Endothelial cell (in vitro differentiated cells): ENCODE measurements at places on chromosomes 7 and 10. TPM values are rescaled to one million over a fixed set of nuclear protein-coding genes. Genes with fewer than 3 reads are reported as not detected.

DNA sequence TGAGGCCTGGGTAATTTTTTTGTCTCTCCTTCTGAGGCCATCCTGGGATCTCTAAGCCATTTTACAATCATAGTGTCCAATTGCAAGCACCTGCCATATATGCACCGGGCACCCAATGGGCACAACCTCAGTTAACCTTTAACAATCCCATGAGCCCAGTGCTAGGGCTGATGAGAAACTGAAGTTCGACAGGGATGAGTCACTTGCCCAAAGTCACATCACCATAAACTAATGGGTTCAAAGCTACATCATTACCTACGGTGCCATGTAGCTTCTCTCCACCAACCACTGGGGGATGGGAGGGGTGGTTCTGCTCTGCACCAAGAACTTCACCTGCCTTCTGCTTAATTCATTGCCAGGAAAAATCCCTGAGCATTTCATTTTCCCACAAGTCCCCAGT is 95.8 kb upstream of the ZNF716 start:
- H3K36me3 ChIP-seq: peaks cover 13% of the 10 kb centered on the region
- peaks cover 11% of the 10 kb centered on the region for H3K27me3 ChIP-seq
- no peak overlapping the region for H3K4me3 ChIP-seq
- no peaks in the 10 kb centered on the region for H3K4me1 ChIP-seq
- H3K27ac ChIP-seq: no peak overlapping the region

DNA sequence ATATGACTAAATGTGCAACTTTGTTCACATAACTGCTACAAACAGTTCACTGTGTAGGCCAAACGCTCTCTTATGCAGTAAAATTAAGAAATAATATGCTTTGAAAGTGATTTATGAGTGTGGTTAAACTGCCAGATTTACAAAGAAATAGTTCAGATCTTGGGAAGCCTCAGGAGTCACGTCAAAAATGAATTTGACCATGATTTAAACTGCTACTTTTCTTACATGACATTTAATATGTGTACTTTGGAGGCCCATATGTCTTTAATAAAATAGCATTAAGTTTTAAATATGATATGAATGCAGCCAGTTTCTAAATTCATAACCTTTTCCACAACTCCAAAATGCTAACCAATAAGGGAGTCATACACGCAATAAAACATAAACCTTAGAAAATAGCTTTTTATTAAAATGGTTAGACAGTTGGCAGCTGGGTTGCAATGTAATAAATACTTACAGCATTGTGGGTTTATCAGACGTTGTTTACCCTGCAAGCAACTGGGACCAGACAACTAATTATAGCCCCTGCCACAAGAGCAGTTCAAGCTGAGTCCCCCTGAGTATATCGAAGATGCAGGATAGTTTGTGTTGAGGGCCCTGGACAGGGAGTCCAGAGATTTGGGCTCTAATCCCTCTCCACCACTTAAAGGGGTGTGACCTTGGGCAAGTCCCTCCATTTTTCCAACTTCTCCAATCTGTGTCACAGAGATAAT is 640.4 kb downstream of the LRMDA start:
- H3K4me1 ChIP-seq: no peaks in the 10 kb centered on the region
- peaks cover 18% of the 10 kb centered on the region for H3K36me3 ChIP-seq
- no peak overlapping the region for H3K27ac ChIP-seq
- DNase-seq: no peak

DNA sequence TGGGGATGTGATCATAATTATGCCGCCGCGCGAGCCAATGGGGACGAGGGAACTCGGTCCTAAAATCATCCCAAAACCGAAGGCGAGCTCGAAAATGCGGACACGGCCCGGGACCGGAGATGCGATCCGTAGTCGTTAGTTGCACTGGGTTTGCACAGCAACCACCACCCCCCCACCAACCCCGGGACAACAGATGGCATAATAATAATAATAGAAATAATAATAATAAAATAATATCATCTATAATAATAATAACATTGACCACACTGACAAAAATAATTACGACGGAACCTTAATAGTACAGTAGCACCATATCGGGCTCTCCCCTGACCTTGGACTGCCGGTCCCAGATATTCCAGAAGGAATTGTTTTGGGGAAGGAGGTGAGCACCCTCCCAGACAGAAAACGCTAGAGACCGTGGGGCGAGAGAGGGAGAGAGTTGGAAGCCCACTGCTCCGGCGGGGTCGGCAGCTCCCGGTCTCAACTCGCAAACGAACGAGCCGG is 1.1 kb upstream of the EMX2 start:
- no peak overlapping the region for H3K27ac ChIP-seq
- H3K4me1 ChIP-seq: peaks cover 25% of the 10 kb centered on the region
- H3K4me3 ChIP-seq: peak overlapping the region; percentile 87
- peak; percentile 56 for DNase-seq
- H3K36me3 ChIP-seq: no peaks in the 10 kb centered on the region
- peaks cover 26% of the 10 kb centered on the region for H3K27me3 ChIP-seq

LIPK gene
- total RNA-seq: not detected

BCL7B gene
- 38.6 TPM for total RNA-seq

CDC14C gene
- not detected for total RNA-seq

ABCB1 gene
- total RNA-seq: 1.0 TPM

GSTO2 gene
- total RNA-seq: 5.9 TPM
